Progenitor cell of endocrine pancreas (in vitro differentiated cells): ENCODE measurements at places on chromosomes 1 and 21. TPM values are rescaled to one million over a fixed set of nuclear protein-coding genes. Genes with fewer than 3 reads are reported as not detected.
A peak's percentile ranks its signal among the peaks of the same experiment; 100 is the strongest.

DNA sequence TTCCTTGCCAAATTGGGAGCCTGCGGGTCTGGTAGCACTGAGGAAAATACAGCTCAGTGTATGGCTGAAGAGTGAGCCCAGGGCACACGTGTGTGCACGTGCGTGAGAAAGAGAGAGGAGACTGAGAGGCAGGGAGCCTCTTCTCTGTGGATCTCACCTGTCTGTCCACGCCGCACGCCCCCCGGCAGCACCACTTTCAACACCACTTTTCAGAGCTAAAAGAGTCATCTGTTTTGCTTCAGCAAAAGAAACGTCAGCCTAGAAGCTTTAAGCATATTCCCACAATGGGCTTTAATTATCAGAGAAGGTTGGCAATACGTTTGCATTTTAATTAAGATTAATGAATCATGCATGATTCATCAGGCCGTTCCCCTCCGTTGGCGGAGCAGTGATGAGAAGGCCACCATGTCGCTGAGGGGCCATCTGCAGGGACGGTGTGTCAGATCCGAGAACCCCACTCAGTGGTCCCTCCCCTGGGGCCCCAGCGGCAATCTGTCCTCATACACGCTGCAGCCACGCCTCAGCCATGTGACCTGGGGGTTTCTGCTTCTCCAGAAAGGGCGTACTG is 56.8 kb downstream of the SIK1 start:
- H3K27me3 ChIP-seq = peaks cover 22% of the 10 kb centered on the region
- no peak overlapping the region for H3K27ac ChIP-seq
- no peak overlapping the region for H3K4me3 ChIP-seq

DNA sequence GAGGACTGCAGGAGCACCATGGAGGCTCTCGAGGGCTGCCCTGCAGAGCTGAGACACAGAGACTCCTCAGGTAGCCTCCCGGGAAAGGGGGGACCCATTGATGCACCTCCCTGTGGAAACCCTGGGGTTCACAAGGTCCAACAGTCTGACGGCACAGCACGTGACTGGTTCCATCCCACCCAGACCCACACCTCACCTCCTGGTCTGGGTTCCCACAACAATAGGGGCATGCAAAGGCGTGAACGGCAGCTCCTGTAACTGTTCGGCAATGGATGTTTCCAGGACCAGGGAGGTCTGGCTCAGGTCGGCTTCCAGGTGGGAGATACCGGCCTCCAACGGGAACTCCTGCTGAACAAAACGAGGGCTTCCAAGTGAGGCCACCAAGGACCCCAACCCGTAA is 86.8 kb downstream of the NPHP4 start:
- DNase-seq = no peak
- no peaks in the 10 kb centered on the region for H3K4me1 ChIP-seq
- H3K27me3 ChIP-seq = no peaks in the 10 kb centered on the region
- H3K4me3 ChIP-seq = no peak overlapping the region

- DNase-seq = no peak
- H3K27me3 ChIP-seq = peaks cover 9% of the 10 kb centered on the region
- no peak overlapping the region for H3K27ac ChIP-seq
- H3K4me1 ChIP-seq = no peaks in the 10 kb centered on the region
- no peaks in the 10 kb centered on the region for H3K36me3 ChIP-seq
- no peak overlapping the region for H3K4me3 ChIP-seq
Observed at GRCh38 chr1:237817277-237817676, 73.4 kb downstream of the ZP4 start.

GRCh38 chr1:106717591-106717990 is 338.9 kb upstream of the PRMT6 start:
- H3K27ac ChIP-seq = peak overlapping the region; percentile 39
- no peaks in the 10 kb centered on the region for H3K27me3 ChIP-seq
- no peaks in the 10 kb centered on the region for H3K36me3 ChIP-seq
- peaks cover 2% of the 10 kb centered on the region for H3K4me1 ChIP-seq

- no peaks in the 10 kb centered on the region for H3K27me3 ChIP-seq
- DNase-seq = no peak
- H3K4me3 ChIP-seq = no peak overlapping the region
- no peaks in the 10 kb centered on the region for H3K36me3 ChIP-seq
- peaks cover 25% of the 10 kb centered on the region for H3K4me1 ChIP-seq
Observed at GRCh38 chr1:165842671-165843129, 15.3 kb downstream of the UCK2 start.

DNA sequence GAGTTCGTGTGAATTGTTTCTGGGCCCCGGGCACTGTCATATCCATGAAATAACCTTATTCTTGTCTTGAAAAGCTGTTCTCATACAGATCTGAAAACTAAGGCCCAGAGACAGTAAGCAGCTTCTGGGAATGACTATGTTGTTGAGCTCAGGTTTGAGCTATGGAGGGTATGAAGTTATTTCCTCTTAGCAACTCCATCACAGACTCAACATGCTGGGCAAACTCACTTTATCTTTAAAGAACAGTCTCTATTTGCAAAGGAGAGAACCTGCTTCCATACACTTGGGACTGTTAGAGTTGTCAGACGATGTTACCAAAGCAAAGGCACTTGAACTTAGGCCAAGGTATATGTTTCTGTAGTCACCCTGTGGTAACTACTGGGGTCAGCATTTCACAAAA is 90.0 kb downstream of the GPR88 start:
- H3K27me3 ChIP-seq = no peaks in the 10 kb centered on the region
- H3K4me3 ChIP-seq = no peak overlapping the region
- no peak overlapping the region for H3K27ac ChIP-seq
- no peaks in the 10 kb centered on the region for H3K36me3 ChIP-seq
- no peaks in the 10 kb centered on the region for H3K4me1 ChIP-seq

DNA sequence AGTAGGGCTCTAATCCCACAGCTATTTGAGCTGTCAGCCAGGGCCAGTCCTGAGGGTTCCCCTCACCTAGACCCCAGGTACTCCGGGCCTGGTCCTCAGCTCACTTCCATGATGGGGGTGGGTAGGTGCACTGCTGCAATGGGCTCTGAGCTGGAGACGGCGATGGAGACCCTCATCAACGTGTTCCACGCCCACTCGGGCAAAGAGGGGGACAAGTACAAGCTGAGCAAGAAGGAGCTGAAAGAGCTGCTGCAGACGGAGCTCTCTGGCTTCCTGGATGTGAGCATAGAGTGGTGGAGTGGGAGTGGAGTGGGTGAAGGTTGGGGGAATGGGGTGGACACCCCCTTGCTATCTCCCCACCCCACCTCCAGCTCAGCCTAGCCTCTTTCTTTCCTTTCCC is 2.1 kb downstream of the S100A1 start:
- H3K36me3 ChIP-seq = peaks cover 3% of the 10 kb centered on the region
- H3K4me1 ChIP-seq = peaks cover 37% of the 10 kb centered on the region
- no peak for DNase-seq
- H3K4me3 ChIP-seq = no peak overlapping the region

GRCh38 chr1:208182880-208183645 is 61.1 kb downstream of the PLXNA2 start:
- no peak overlapping the region for H3K4me3 ChIP-seq
- H3K27me3 ChIP-seq = no peaks in the 10 kb centered on the region
- H3K4me1 ChIP-seq = peaks cover 45% of the 10 kb centered on the region
- H3K27ac ChIP-seq = peak overlapping the region; percentile 12

DNA sequence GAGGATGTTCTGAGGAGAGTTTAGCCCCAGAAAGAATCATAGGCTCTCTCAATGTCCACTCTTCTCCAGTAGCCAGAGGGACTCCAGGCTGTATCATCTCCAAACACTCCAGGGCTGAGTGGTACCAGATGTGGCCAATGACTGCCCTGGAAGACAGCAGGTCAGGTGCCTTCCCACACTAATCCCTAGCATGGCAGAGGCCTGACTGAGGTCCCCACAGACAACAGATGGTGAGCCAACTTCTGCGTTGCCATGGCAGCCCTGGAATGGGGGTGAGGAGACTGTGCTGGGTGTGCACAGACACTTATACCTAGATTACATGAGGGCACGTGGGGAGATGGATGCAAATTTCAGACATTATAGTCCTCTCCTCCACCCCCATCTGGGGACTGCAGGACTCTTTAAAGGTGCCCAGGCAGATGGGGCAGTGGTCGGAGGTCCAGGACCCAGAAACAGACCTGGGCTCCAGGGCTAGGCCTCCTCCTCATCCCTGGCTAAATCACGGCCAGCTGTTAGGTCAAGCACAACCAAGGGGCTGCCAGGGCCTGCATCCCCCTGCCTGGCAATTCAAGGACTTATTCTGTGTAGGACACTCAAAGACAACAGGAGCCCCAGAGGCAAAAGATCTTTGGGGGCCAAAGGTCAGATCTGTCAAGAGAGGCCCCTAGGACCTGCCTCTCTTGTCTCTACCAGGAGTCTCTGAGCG is 42.9 kb downstream of the CAMK2N1 start:
- DNase-seq = no peak
- H3K27ac ChIP-seq = no peak overlapping the region
- H3K27me3 ChIP-seq = peaks cover 5% of the 10 kb centered on the region
- H3K36me3 ChIP-seq = no peaks in the 10 kb centered on the region
- H3K4me3 ChIP-seq = no peak overlapping the region

- no peak overlapping the region for H3K27ac ChIP-seq
- H3K4me3 ChIP-seq = no peak overlapping the region
- peaks cover 2% of the 10 kb centered on the region for H3K4me1 ChIP-seq
- DNase-seq = no peak
- H3K36me3 ChIP-seq = peaks cover 10% of the 10 kb centered on the region
- H3K27me3 ChIP-seq = no peaks in the 10 kb centered on the region
Observed at GRCh38 chr1:174990382-174990999, 9.3 kb upstream of the CACYBP start.

- H3K36me3 ChIP-seq = no peaks in the 10 kb centered on the region
- DNase-seq = peak; percentile 74
- peaks cover 3% of the 10 kb centered on the region for H3K27me3 ChIP-seq
- H3K4me1 ChIP-seq = peaks cover 14% of the 10 kb centered on the region
- peak overlapping the region; percentile 87 for H3K27ac ChIP-seq
- H3K4me3 ChIP-seq = peak overlapping the region; percentile 82
Observed at GRCh38 chr1:6490181-6491080, 1.0 kb downstream of the PLEKHG5 start.

GRCh38 chr1:97200595-97200994 is 479.0 kb downstream of the PTBP2 start:
- H3K27ac ChIP-seq = no peak overlapping the region
- H3K4me3 ChIP-seq = no peak overlapping the region
- H3K27me3 ChIP-seq = peaks cover 3% of the 10 kb centered on the region
- no peak for DNase-seq

DNA sequence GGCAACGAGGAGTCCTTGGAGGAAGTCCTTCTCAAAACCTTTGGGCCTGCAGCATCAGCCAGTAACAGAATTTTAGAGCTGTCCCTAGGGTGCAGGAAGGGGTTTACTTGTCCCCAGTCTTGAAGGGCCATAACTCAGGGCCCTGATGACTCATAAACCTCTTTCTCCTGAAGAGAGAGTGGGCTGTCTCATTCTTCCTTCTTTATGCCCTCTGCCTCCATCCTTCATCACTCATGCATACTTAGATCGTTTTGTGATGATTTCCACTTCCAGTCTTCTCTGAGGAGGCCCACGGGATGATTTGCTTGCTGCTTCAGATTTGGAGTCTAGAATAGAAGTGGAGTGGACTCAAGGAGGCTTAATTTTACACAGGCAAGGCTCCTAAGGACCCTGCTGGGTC is 60.2 kb downstream of the NDUFS5 start:
- DNase-seq = no peak
- no peak overlapping the region for H3K27ac ChIP-seq
- H3K4me1 ChIP-seq = peaks cover 5% of the 10 kb centered on the region
- H3K27me3 ChIP-seq = peaks cover 44% of the 10 kb centered on the region

GRCh38 chr1:230682274-230682673 is 31.6 kb downstream of the AGT start:
- H3K4me3 ChIP-seq = no peak overlapping the region
- no peaks in the 10 kb centered on the region for H3K27me3 ChIP-seq
- peaks cover 7% of the 10 kb centered on the region for H3K4me1 ChIP-seq
- no peak for DNase-seq

Gene GOLT1A
- 4.2 and 5.0 TPM in 2 replicates for total RNA-seq

Gene SHCBP1L
- total RNA-seq = not detected in 2 replicates

Gene PTAFR
- total RNA-seq = 0.19 and 0.27 TPM in 2 replicates

Gene PGBD2
- total RNA-seq = 16.0 and 16.6 TPM in 2 replicates

Gene MAN1C1
- 4.8 and 5.1 TPM in 2 replicates for total RNA-seq

Gene MARK1
- 10.8 and 14.4 TPM in 2 replicates for total RNA-seq
